Tibial nerve (tissue), 4 donors: ENCODE measurements at places on chromosomes 4 and X. TPM values are rescaled to one million over a fixed set of nuclear protein-coding genes. Genes with fewer than 3 reads are reported as not detected.

CDKL5 gene
- 7.5 TPM for total RNA-seq

FGFBP1 gene
- total RNA-seq: 2.5 TPM

CDS1 gene
- total RNA-seq: 0.21 TPM

GLOD5 gene
- total RNA-seq: not detected

TMSB15B gene
- 2.2 TPM for total RNA-seq
